ENCODE measurements at places on chromosomes 2 and 18.

DNA sequence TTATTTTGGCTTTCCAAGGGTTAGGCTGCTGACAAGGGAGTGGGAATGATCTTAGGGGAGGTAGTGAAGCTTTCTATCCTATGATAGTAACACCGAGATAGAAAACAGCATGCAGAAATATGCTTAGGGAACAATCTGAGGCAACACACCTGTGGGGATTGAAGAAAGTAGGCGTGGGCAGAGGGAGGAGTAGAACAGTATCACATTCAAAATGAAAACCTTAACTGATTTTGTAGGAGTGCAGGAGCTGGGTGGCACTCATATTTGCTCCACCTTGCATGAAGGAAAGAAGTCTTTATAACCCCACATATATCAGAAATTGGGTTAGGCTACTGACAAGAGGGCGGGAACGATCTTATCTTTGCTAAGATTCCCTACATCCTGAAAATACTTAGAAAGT lies 762.2 kb upstream of the CNTNAP5 start:
- DNase-seq = no peak

- DNase-seq = no peak
Observed at GRCh38 chr2:240432820-240433801, 2.4 kb upstream of the GPC1 start.

DNA sequence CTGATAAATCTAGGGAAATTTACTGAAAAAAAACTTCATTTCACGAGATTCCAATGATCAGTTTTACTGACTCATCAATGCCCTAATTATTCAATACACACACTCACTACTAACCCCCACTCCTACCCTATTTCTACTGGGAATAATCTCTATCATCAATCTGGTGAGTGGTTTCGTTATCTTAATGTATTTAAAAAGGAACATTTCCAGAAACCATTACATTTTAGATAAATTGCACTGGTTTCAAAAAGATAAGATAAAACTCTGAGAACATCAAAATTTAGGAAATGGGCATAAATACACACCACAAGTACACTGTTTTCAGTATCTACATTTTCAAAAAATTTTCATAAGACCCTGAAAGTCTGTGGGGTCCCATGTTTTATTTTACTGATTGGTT lies 471.4 kb upstream of the PKDCC start:
- DNase-seq = no peak

GRCh38 chr2:95113464-95113863 lies 8.1 kb downstream of the MRPS5 start:
- DNase-seq = peak; percentile 39

DNA sequence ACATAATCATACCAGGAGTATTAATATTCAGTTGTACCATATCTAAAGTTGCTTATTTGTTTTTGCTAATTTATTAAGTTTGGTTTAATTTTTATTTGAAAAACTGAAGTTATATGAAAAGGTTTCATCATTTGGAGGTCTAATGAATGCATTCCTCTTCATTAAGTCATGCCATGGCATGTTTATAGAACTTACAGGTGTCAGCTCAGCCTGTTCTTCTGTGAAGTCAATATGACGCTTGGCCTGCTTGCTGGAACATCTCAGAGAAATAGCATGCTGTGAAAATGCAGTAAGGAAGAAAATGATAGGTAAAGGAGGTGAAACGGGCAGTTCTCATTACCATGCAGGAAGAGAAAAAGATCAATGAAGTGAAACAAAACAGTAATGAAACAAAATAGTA lies 58.2 kb downstream of the RAPH1 start:
- no peak for DNase-seq

Measured in HL-60 (cell line).